Kidney epithelial cell (primary cell): ENCODE measurements at places on chromosomes 12 and 14.

DNA sequence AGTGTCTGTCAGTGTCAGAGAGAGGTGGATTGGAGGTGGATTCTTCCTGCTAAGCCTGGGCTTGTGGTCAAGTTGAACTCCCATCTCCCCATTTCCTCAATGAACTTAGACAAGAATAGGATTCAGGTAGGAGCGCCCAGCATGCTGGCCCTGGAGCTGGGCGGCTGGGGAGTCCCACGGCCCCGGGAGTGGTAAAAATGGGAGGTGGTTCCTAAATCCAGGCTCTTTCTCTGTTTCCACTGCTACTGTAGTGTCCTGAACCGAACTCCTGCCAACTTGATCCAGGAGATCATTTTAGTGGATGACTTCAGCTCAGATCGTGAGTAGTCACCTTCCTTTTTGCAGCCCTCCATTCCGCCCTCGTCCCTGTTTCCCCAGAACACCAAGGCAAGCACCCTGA, 65.1 kb downstream of the GALNT16 start:
- DNase-seq, result no peak

- DNase-seq, result no peak
These were observed 261.2 kb downstream of the ADAMTS20 start for GRCh38 chr12:43290836-43291235.

- no peak for DNase-seq
These were observed 126.8 kb downstream of the TRAFD1 start for GRCh38 chr12:112252184-112252583.

DNA sequence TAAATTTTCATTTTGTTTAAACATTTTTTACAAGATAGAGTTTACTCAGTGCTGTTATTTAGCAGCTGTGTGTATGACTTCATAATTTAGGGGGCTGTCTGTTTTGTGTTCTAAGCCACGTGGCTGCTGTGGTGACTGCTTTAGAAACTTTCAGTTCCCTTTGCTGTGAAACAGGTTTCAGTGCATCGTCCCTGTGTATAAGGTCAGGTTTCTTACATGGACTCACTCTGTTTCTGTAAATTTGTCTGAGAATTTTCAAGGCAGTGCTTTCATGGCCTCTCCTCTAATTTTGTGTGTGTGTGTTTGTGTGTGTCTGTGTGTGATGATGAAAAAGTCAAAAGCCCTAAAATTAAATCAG, 32.4 kb downstream of the BICD1 start:
- DNase-seq, result no peak

DNA sequence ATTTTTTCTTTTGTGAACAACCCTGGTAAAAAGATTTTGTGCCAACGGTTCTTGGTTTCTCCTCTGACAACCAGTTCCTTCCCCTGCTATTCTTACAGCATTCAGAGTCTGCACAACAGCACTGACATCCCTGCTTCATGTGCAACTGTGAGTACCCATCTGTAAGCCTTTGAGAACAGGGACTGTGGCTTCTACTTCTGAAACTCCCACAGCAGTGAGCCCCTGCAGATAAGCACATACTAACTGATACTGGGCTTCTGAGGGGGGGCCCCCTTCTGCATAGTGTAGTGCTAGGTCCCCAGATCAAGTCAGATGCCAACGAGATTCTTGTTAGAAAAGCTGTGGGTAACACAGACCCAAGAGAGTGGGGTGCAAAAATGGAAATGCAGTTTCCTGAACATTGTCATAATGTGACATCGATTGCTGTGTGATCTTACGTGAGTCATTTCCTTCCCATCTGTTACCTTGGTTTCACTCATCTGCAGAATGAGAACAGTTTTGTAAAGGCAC, 11.1 kb upstream of the NINJ2 start:
- no peak for DNase-seq

GRCh38 chr14:71686677-71687076, 245.6 kb upstream of the RGS6 start:
- DNase-seq, result no peak

DNA sequence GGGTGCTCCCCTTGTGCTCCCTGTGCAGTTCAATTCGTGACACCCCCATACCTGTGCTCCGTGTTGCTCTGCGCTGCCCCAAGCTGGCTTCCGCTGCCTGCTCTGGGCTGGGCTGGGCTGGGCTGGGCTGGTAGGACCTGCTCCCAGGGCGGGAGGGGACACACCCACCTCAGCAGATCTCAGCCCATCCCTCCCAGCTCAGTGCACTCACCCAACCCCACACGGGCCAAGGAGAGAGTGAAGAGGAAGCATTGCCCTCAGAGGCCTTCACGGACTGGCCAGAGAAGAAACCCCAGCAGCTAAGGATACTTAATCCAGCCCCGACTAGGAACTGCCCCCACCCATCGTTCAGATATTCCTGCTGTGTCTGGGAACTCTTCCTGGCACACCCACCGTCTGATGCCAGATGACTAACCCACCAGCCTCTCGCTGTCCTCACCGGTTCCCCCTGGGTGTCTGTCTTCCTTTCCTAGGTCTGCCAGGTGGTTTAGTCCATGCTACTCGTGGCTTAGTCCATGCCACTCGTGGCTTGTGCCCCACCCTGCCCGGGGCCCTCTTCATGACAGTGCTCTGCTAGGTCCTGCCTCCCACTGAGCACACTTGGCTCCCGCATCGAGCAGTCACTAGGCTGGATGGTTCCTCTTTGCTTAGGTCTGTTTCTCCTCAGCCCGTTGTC, at the start of gene LPAR5:
TSS of gene LPAR5 (minus strand) at position 104 of the 676 bp plus-strand sequence. CDS start 14,711 bp downstream, outside the sequence.
- no peak for DNase-seq

- DNase-seq, result no peak
These were observed 4.1 kb upstream of the TUBA1C start for GRCh38 chr12:49260571-49261363.

GRCh38 chr12:97313471-97314190, 149.0 kb upstream of the RMST start:
- peak; percentile 21 for DNase-seq

- no peak for DNase-seq
These were observed 42.0 kb downstream of the GUCY2C start for GRCh38 chr12:14654416-14654815.
